ENCODE measurements at places on chromosomes 16 and 17.

DNA sequence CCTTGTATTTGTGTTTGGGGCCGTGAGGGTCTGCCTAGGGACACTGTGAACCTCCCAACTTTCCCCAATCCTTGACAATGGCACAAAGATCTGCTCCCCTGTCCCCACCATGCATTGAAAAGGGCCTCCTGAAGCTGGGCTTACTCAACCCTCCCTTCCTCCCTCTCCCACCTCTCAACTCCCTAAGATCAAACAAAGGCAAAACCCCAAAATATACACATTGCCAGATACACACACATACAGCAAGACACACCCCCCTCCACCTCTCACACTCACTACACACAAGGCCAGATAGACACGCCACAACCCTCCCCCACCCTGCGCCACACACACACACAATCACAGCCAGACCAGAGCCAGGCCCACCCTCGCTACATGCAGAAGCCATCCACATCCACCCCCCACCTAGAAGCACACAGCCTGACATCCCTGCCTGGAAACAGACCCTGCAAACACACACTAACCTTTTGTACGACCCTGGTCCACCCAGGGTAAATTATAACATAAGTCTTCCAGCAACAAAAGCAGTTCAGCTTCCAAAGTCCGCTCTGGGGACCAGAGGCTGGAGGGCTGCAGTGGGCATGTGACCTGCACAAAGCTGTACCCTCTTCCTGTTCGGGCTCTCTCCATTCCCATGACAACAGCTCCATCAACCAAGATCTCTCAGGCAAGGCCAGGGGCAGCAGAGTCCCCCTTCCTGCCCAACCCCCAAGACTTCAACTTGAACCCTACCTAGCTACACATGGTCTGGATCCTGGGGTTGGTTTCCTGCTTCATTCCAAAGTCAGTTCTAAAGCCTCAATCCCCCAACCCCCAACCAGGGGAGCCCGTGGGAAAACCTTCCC is 1.9 kb downstream of the PCGF2 start:
- DNase-seq = no peak

GRCh38 chr16:4270595-4270994 is 2.2 kb downstream of the TFAP4 start:
- DNase-seq = no peak

- DNase-seq = no peak
Measured at GRCh38 chr16:23257682-23258081, 44.4 kb upstream of the SCNN1B start.

- DNase-seq = no peak
Measured at GRCh38 chr16:24045641-24046040, 209.9 kb downstream of the PRKCB start.

DNA sequence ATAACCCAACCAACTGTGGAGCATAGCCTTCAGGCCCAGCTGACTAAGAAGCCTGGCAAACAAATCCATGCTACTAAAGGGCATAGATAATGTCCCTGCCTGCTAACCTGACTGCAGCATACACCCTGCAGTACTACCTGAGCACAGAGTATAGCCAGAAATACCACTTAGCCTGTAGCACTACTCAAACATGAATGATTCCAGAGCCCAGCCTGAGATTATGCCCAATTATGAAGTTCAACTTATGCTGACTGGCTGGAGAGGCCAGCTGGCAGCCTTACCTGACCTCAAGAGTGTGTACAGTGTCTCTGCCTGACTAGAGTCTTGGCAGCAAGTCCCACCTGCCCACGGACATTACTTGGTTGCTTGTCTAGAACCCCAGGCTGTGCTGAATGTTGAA is 1265.3 kb downstream of the CDH11 start:
- no peak for DNase-seq

- DNase-seq = no peak
Measured at GRCh38 chr17:29096094-29096493, 53.2 kb downstream of the PIPOX start.

Data from SIG-M5 (cell line).